ENCODE measurements at places on chromosomes 1 and 21.

GRCh38 chr1:61375082-61375880 is 292.9 kb downstream of the NFIA start:
- DNase-seq: no peak

DNA sequence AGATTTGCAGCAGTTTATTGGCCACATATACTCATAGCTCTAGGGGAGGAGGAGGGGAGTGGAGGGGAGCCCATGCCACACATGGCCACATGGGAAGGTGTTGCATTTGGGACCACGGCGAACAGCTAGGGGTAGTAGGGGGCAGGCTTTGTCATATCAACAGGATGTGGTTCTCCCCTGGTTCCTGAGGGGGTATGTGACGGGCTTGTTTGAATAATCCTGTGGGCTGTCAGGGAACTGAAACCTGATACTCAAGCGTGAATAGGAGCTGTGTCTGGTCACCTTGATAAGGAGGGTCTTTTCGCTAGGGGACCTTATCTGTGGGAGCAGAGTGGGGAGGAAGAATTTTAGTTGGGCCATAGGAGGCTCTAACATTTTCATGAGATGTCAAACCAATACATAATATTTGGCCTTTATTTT is 264.7 kb downstream of the CTH start:
- no peak for DNase-seq

DNA sequence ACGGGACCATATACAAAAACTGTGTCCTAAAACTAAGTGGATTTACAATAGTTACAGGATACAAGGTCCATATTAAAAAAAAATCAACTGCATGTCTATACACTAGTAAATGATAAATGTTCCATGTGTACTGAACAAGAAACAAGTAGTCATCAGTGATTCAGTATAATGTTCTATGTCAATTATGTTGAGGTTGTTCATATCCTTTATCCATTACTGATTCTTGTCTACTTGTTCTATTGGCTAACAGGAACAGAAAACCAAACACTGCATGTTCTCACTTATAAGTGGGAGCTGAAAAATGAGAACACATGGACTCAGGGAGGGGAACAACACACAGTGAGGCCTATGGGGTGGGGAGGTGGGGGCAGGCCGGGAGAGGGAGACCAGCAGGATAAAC is 90.5 kb downstream of the CDC42BPA start:
- peak; percentile 56 for DNase-seq

GRCh38 chr1:57590978-57591377 is 167.1 kb upstream of the DAB1 start:
- DNase-seq: no peak

- DNase-seq: no peak
Measured at GRCh38 chr1:235304549-235305451, 23.2 kb downstream of the ARID4B start.

DNA sequence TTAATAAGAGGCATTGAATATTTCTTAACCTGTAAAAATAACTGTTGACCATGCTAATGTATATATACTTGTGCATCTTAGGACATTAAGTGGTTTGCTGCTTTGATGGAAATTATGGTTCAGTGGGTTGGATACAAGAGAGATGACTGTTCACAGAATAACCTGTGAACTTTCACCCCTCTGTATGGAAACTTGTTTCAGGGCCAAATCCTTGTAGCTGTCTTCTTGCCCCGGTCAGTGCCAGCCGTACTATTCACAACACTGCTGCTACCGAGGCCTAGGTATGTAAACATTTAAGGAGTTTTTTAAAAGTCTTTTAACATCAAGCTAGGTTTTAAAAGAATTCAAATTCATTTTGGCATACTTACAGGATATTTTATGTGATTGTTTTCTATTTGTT is 16.1 kb downstream of the DONSON start:
- no peak for DNase-seq

DNA sequence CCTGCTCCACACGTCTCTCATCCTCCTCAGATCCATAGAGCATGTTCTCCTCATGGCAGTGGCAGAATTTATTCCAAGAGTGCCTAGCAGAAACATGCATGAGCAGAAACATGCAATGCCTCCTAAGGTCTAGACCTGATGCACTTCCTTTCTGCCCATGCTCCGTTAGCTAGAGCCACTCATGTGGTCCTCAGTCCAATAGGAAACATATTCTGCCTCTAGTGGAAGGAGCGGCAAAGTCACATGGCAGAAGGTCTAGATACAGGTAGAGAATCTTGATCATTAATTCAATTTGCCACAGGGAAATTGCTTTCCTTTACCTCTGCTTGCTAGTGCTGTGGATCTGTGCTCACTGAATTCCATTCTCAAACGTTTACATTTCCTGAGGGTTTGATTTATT is 130.4 kb downstream of the KIF26B start:
- DNase-seq: no peak

DNA sequence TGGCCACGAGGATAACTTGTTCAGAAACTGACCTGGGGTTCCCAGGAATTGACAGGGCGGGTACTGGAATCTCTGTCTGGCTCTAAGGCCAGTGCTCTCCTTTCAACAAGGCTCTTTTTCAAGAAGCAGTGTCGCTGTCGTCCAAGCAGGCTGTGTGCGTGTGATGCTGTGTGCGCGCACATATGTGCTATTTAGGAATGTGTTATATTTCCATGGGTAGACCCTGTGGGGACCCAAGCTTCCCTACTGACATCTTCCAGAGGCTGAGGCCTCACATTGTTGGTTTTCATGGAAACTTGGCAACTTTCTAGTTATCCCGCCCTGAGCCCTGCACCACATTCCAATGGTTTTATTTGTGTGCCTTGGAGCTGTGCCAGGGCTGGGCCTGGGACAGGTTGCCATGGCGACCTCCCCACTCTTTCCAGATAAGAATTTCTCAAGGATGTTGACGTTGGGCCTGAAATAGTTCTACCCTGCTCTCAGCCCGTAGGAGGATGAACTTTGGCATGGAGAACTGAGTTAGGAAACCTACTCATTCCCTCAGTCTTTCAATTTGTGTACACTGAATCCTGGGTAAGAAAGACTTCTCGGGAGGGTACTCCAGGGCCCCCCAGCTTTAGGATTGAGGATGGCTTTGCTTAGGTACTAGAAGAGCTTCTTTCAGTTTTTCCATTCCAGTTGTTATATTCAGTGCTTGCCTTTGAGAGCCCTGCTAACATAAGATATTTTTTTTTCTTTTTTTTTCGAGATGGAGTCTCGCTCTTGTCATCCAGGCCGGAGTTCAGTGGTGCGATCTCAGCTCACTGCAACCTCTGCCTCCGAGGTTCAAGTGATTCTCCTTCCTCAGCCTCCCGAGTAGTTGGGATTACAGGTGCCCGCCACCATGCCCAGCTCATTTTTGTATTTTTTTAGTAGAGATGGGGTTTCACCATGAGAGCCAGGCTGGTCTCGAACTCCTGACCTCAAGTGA is 38.8 kb upstream of the SRSF10 start:
- peak; percentile 100 for DNase-seq

DNA sequence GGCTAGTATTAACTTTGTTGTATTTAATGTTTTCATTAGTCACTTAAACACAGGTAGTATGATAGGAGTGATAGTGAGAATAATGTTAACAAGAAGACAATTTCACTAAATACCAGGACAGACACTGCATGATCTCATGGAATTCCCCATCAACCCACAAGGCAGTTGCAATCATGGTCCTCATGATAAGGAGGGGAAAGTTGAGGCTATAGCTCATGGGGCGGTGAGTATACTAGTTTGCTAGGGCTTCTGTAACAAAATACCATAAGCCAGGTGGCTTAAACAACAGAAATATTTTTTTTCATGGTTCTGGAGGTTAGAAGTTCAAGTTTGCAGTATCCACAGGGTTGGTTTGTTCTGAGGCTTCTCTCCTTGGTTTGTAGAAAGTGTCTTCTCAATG is 115.8 kb downstream of the DSCAM start:
- no peak for DNase-seq

- peak; percentile 2 for DNase-seq
Measured at GRCh38 chr1:190478149-190479049, 735 bp upstream of the BRINP3 start.

GRCh38 chr1:236167578-236167977 is 25.2 kb downstream of the GPR137B start:
- no peak for DNase-seq

DNA sequence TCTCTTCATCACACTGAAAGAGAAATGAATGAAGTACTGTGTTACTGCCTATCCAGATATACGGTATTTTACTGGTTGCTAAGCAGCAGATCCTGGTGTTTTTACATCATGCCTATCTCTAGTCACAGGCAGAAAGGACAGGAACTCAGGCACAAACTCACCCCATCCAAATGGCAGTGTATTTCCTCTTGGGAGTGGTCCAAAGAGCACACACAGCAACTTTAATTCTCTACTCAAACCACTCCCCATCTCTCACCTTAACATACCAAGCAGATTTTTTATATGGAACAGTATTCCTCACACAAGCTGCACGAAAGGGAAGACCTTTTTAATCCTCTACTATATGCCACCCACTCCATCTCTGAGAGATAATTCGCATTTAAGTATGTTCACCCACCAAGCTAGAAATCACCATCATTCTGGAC is 27.3 kb downstream of the EIF4G3 start:
- peak; percentile 31 for DNase-seq

DNA sequence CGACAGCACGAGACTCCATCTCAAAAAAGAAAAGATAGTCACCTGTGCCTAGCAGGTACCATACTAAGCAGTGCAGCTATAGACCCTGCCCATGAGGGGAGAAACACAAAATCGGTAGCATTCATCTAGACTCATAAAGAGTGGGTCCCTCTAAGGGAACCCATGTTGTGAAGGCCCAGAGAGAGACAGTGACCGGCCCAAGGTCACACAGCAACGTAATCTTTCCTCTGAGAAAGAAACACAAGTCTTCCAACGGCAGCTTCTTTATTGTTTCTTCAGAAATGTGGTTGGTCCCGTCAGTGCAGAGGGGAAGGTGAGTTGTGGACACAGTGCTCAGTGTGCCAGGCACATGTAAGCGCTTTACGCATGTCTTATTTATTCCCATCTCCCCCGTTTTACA is 198.6 kb upstream of the TMEM51 start:
- DNase-seq: no peak

DNA sequence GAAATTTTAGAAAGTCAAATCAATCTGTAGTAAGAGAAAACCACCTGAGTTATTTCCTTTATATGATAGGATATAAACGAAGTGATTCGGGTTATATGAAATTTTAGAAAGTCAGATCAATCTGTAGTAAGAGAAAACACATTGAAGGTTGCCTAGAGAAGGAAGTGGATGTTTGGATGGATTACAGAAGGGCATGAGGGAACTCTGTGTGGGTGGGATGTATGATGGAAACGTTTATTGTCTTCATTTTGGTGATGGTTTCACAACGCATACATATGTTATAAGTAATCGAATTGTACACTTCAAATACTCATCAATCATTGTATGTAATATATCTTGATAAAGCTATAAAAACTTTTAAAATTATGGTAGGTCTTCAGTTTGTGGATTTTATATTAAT is 5.1 kb downstream of the CR1 start:
- no peak for DNase-seq

DNA sequence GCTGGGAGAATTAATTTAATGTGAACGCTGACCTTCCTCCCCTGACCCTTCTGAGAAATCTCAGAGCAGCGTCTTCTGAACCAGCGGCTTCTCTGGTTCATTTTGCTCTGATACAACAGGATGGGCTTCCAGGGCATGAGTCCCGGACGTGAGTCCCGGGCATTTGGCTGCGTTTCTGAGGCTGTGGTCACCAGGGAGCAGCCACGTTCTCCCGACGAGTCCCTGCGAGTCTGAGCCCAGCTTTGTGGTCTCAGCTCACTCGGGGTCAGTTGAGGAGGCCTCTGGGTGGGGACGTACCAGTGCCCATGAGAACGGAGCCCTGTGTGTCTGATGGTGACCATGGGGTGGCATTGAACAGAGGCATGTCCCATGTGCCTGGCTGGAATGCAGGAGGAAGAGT is 17.7 kb upstream of the OBSCN start:
- DNase-seq: no peak

GRCh38 chr1:165144757-165145397 is 211.6 kb downstream of the LMX1A start:
- DNase-seq: peak; percentile 61

GRCh38 chr1:226029568-226030225 is 30.6 kb upstream of the SDE2 start:
- no peak for DNase-seq

GRCh38 chr1:31064111-31064717 is 1.3 kb downstream of the PUM1 start:
- DNase-seq: no peak

DNA sequence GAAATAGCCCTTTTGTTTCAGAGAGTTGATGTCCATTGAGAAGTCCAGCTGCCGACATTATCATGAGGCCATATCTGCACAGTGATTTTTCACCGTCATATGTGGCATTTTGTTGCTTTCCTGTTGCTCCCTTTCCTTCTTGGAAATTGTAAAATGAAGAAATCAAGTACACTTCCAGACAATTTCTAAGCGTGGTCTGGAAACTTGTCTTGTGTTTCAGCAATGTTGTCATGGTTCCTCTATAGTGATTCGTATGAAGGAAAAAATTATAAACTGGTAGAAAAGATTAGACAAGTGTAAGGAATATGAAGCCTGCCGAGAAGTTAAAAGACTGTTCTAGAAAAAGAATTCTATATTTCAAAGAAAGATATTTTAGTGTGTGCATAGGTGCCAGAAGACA is 17.7 kb downstream of the NTNG1 start:
- no peak for DNase-seq

GRCh38 chr1:87182611-87183010 is 146.1 kb upstream of the LMO4 start:
- DNase-seq: no peak

GRCh38 chr1:114467491-114467890 is 43.5 kb downstream of the TRIM33 start:
- DNase-seq: no peak

- DNase-seq: no peak
Measured at GRCh38 chr1:3377604-3378279, 76.7 kb upstream of the ARHGEF16 start.

DNA sequence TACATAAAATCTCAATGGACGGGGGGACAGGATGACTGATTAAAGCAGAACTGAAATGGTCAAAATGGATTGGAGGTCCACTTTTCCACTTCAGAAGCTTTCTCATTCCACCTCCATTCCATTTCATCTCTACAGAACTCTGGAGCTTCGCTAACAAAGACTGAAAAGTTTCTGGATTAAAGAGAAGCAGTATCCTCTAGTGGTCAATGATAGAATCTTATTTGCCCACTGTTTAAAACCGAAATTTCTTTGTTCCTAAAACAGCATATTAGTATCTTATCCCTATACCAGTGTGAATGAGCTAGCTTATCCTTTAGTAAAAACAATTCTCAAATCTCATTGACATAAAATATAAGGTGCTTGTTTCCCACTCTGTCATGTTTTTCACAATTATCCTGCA is 890.6 kb downstream of the KCNT2 start:
- DNase-seq: peak; percentile 31

DNA sequence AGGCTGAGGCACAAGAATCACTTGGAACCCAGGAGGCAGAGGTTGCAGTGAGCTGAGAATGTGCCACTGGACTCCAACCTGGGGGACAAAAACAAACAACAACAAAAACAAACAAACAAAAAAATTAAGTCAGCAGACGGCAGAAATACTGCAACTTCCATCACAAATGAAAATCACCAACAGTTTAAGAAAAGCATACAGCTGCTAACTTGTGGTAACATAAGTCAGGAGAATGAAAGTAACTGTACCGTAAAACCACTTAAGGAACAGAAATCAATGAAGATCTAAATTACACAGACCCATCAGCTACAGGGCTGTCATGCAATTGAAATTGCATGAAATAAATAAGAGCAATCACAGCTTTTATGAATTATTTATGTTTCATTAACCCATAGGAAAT is 25.0 kb downstream of the MCOLN2 start:
- DNase-seq: no peak
